Hypothalamus (tissue), 51 donors: ENCODE measurements at places on chromosomes 12 and 14.

DNA sequence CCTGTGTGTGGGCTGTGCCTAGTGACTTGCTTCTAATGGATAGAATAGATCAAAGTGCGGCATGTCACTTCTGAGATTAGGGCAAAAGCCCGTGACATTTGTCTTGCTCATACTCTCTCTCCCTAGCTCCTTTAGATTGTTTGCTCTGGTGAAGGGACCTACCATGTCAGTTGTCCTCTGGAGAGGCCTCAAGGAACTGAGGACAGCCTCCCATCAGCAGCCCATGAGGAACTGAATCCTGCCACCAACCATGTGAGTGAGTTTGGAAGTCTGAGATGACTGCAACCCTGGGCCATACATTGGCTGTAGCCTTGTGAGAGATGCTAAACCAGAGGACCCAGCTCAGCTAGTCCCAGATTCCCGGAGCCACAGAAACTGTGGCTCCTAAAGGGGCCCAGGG, 101.6 kb upstream of the ESRRB start:
- no peak for DNase-seq

- peak; percentile 67 for DNase-seq
Observed at GRCh38 chr14:34873589-34874385, 1.4 kb downstream of the BAZ1A start.

GRCh38 chr14:77151918-77152588, 10.5 kb upstream of the ZDHHC22 start:
- no peak for DNase-seq

DNA sequence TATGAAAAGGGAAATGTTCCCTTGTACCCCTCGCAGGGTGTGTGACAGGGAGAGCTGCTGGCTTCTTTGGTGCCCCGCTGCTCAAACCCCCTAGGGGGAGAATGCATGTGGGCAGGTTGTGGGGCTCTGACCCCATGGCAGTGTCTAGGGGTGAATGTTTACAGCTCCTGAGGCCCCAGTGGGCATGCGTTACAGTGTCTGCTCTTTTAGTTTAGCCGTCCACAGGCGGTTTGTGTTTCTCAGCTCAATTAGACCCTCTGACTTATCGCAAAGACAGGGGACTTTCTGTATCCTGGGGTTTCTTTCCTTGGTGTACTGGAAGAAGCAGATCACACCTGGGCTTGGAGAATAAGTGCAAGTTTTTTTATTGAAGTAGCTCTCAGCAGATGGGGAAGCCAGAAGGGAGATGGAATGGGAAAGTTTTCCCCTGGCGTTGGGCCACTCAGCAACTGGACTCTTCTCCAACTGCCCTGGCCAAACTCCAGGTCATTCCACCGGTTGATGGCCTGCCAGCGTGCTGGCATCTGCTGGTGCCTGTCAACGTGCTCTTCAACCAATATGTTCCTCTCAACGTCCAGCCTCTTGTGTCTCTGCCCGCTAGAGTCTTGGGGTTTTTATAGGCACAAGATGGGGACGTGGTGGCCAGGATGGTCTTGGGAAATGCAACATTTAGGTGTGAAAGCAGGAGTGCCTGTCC, 720.9 kb downstream of the FSCB start:
- DNase-seq, result no peak

DNA sequence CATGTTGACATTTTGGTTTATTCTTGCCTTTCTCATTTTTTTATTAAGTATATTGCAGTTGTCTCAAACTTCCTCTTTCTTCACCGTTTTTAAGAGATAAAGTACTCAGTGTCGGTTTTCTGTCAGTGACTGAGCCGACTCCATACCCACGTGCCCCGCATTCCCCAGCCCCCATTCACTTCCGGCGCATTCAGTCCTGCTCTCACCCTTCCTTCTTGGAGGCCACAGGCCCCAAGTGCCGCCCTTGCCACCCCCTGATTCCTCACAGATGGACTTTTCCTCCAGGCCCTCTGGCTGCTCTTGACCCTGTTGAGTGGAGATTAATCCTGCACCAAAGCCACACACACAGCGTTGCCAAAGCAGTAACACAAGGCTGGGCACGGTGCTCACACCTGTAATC, 19.1 kb upstream of the DNAH10 start:
- DNase-seq, result no peak

- no peak for DNase-seq
Observed at GRCh38 chr14:58629281-58629680, 8.5 kb upstream of the DACT1 start.

- no peak for DNase-seq
Observed at GRCh38 chr12:115191342-115191741, 507.4 kb upstream of the TBX3 start.

DNA sequence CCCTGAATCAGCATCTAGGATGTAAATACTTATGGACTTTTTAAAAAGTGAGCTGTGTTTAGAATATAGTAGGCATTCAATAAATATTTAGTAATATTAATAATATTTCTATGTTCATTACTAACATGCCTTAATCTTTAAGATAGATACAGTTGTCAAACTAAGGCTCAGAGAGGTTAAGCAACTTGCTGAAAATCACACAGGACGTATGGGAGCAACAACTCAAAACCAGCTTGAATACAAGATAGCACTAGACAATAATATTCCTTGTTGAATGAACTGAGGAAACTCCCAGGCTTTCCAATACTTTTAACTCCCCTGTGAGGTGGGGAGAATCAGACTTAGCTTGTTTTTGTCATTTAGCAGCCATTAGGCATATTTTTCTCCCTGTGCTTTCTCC, 45.3 kb downstream of the LLPH start:
- no peak for DNase-seq

DNA sequence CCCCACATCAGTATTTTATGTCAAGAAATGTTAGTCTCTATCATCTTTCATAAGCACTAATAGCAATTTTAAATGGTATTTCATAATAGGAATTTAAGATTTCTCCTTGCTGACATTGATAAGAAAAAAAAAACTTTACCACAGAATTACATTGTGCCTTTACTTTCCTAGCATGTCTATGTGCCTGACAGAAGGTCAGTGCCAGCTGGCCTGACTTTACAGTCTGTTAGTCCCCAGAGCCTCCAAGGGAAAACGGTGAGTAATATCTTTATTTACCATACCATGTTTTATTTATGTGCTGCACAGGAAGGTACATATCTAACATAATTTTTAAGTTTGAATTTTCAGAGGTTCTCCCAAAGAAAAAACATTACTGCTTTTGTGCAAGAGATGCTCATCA, 152.0 kb upstream of the AEBP2 start:
- DNase-seq, result no peak

DNA sequence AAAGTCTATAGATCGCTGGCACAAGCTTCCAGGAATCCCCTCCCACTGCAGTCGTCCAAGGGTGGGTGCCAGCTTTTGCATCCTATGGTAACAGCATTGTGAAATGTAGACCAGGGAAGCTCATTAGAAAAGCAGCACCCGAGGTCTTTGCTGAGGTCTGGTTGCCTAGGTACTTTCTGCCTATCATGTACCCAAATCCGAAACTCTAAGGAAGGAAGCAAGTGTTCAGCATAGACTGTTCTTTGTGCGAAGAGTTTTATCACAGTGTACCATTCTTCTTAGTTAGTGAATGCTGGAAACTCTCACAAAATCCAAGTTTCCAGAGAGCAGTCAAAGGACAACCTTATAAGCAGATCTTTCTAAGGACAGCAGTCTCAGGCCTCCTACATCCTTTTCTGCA, 1532.7 kb upstream of the TMEM132C start:
- DNase-seq, result no peak

GRCh38 chr12:12946686-12947355, 5.1 kb downstream of the GPRC5D start:
- peak; percentile 65 for DNase-seq

GRCh38 chr12:25781232-25781631, 177.2 kb upstream of the RASSF8 start:
- no peak for DNase-seq

GRCh38 chr14:50669441-50669986, 1.4 kb upstream of the SAV1 start:
- DNase-seq, result no peak
